ENCODE measurements at places on chromosomes 7 and 10.

DNA sequence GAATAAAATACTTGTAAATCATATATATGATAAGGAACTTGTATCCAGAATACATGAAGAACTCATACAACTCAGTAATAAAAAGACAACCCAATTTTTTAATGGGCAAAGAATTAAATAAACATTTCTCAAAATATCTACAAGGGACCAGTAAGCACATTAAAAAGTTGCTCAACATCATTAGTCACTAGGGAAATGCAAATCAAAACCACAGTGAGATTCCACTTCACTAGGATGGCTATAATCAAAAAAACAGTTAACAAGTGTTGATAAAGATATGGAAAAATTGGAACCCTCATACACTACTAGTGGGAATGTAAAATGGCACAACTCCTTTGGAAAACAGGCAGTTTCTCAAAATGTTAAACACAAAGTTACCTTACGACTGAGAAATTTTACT lies 40.3 kb upstream of the YAE1 start:
- DNase-seq: no peak

DNA sequence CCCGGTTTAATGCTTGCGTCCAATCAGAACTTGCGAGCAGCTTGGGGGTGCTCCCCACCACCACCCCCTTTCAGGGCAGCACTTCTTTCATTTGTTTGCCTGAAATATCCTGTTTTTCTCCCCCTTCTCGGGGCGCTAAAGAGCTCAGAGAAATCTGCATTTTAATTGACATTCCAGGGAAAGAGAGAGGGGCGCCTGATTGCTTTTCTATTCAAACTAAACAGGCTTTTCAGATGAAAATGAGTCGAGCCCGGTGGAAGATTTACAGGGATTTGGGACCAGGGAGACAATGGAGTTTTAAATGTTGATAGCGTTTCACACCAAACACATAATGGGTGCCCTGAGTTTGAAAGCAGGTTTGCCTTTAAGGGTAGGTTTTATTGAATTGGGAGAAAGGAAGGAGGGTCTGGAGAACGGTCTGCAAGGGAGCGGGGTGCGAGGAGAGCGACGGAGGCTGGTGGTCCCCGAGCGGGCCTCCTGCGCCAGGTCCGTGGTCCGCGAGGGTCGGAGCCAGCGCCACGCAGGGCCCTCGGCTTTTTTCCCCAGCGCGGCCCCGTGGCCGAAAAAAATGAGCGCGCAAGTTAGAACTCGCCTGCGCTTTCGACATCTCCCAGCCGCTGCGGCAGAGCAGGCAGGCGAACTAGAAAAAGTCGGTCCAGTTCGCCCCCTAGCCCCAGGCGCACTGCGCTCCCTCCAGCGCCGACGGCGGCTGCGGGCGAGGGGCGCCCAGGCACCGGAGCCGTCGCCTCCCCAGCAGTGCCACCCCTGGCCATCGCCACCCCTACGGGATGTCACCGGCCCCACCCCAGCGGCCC lies 1.3 kb downstream of the FGFR2 start:
- DNase-seq: no peak

GRCh38 chr10:33734393-33735155 lies 400.1 kb upstream of the NRP1 start:
- DNase-seq: no peak

- DNase-seq: no peak
These were observed 73.9 kb downstream of the TMEM130 start for GRCh38 chr7:98795741-98796493.

DNA sequence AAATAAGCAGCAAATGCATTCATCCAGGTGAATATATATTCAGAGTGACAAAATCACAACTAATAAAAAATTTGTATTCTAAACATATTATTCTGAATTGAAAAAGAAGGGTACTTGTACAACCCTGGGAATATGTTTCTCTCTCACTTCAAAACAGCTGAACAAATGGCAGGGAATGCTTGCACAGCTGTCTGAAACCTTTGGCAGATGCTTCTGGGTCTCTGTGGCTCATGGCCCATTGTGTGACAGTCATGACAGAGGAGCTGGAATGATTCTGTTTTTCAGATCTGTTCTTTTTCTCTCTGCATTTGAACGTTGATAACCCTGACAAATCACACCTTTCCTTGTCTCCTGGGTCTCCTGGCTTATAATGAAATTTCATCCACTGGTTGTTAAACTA lies 275.7 kb upstream of the FZD1 start:
- DNase-seq: peak; percentile 67

GRCh38 chr7:68511281-68511680 lies 1087.0 kb upstream of the AUTS2 start:
- DNase-seq: no peak

DNA sequence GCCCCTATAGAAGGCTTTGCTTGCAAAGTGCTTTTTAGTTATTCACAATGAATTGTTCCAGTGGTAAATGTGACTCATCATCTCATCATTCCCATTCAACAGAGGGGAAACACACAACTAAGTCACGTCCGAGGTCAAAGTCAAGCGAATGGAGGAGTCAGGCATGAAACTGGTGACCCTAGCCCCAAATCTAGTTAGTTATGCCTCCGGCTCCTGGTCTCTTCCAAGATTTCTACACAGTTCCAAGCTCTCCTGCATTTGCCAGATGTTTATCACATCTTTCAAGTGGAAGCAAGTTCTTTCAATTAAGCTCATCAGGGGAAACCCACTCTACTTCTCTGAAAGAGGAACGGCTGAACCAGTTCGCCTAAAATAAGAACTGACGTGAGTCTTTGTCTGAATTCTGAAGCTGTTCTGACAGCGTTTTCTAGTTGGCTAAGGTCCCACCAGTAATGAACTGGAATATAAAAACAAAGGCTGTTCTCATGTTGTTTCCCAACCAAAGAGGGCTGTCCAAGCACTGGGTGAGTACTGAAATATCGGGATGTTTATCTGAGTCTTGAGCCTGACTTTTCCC lies 140.9 kb upstream of the NRBF2 start:
- no peak for DNase-seq

DNA sequence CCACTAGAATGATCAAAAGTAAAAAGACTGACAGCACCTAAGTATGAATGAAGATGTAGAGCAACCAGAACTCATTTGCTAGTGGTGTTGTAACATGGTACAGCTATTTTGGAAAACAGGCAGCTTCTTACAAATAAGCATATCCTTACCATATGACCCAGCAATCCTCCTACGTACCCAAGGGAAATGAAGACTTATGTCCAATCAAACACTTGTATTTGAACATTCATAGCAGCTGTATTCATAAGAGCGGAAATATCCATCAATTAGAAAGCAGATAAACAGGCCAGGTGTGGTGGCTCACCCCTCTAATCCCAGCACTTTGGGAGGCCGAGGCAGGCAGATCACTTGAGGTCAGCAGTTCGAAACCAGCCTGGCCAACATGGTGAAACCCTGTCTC lies 53.0 kb downstream of the KLRG2 start:
- DNase-seq: no peak

DNA sequence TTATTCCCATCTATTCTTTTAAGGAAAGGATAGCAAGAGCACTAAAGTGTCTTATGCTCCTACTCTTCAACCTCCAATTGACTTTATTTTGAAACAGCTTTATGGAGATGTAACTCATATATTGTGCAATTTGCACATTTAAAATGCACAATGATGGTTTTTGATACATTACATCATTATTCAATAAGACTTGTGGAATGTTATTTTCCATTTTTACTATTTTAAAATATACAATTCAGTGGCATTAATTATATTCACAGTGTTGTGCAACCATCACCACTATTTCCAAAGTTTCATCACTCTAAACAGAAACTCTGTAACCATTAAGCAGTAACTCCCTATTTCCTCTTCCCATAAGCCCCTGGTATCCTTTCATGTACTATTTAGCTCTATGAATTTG lies 489.8 kb downstream of the NEBL start:
- no peak for DNase-seq

DNA sequence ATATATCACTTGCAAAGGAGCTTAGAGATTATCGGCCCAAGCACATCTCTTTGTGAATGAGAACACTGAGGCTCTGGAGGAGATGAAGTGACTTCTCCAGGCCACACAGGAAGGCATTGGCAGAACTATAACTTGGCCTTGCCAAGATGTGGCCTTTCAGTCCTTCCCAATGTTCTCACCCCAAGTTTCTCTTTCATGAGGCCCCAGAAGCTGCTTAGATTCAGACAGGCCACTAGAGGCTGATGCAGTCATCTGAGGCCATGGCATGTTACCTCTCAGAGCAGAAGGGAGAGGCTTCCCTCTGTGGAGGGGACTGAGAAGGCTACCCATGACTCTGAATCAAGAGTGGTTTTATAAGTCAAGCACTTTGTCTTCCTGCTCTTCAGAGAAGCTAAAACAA lies 1003.7 kb downstream of the LRMDA start:
- DNase-seq: no peak

- no peak for DNase-seq
These were observed 33.0 kb downstream of the PDLIM1 start for GRCh38 chr10:95257849-95258248.

DNA sequence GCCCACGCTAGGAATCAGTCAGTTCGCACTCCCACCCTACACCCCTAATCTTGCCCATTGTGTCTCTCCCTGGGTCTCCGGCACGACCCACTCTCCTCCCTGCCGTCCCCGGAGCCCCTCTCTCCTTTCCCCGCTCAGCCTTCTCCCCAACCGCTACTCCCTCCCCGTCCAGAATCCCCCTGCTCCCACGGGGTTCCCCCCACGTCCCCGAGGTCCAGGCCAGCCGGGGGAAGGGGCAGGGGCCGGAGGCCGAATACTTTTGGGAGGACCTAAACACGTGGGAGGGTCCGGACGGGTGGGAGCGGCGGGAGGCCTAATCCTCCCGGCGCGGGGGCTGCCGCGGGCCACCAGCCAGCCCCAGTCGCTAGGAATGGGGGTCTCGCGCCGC lies 560 bp downstream of the RARRES2 start:
- DNase-seq: no peak

GRCh38 chr10:13613519-13613918 lies 26.8 kb downstream of the PRPF18 start:
- no peak for DNase-seq

GRCh38 chr10:47378606-47379444 lies 5.3 kb downstream of the ZNF488 start:
- no peak for DNase-seq

DNA sequence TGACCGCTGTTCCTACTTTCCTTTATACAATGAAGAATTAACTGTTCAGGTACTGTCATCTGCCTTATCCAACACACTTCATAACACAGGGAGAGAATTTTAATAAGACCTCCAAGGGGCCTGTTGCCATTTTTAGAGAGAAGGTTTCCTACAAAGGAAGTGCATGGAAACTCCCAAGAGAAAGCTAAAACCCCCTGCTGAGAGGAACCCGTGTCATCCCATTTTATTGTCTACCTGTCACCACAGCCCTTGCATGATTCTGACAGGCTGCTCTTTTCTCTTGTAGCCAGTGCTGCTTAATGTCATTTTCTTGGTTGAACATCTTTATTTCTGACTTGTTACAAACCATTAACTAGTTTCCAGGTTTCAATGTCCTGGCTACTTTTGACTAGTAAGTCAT lies 98.4 kb downstream of the SNX10 start:
- DNase-seq: no peak

- no peak for DNase-seq
These were observed 19.5 kb downstream of the ATP6V1F start for GRCh38 chr7:128882134-128882533.

- DNase-seq: no peak
These were observed 765.1 kb downstream of the MAGI2 start for GRCh38 chr7:78688376-78688775.

DNA sequence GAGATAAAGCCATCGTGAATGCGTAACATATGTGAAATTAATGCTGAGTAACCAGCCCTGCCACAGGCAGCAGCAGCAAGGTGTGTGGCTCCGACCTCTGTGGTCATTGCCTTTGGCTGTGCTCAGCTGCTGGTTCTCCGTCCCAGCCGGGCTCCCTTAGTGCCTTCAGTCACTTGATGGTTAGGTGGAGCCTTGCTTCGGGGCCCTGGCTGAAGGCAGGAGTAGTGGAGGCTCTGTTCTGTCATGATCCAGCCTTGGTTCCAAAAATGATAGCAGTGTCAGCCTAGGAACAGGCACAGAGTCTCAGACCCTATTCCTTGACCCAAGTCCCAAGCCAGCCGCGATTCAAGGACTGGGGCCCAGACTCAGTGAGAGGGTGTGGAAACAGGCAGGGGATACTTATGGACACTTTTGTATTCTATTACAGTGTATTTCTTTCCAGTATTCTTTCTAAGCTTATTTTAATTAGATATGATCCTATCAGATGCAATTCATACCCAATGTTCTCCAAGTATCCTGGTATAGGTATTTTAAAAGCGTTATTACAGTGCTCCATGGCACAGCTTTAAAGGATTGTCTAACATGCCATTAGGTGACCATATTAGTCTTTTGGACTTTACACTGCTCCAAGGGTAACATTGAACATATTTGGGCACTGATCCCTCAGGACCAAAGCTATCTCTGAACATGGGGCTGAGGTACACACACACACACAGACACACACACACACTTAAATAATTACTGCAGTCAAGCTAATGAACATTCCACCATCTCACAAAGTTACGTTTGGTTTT lies 9.0 kb downstream of the SCART1 start:
- DNase-seq: no peak

GRCh38 chr10:9419757-9420156 lies 1365.3 kb downstream of the GATA3 start:
- no peak for DNase-seq

DNA sequence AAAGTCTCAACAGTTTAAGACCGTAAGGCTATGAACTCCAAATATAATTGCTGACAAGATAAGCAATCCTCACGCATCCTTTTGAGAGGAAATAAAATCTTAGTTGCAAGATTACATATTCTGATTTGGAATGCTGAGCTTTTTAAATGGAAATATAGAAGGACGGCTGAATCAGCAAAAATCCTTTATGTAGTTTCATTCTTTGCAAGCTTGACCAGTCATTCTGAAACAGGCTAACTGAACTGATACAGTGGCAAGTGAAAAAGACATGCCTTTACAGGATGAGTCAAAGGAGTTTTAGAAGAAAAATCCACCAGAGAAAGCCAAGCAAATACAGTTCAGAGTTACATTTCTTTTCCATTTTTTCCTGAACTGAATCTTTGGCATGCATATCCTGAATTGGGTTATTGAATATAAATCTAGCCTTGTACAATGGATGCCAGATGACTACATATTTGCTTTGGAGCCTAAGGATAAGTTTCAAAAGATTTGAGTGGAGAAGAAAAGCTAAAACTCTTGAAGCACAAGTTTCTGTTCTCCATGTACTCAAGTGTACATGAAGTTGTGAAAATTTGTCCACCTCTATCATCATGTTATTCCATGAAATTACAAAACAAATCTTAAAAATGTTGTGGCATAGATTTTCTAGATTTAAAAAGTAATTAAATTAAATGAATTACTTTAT lies 4.4 kb downstream of the VIM start:
- DNase-seq: no peak

DNA sequence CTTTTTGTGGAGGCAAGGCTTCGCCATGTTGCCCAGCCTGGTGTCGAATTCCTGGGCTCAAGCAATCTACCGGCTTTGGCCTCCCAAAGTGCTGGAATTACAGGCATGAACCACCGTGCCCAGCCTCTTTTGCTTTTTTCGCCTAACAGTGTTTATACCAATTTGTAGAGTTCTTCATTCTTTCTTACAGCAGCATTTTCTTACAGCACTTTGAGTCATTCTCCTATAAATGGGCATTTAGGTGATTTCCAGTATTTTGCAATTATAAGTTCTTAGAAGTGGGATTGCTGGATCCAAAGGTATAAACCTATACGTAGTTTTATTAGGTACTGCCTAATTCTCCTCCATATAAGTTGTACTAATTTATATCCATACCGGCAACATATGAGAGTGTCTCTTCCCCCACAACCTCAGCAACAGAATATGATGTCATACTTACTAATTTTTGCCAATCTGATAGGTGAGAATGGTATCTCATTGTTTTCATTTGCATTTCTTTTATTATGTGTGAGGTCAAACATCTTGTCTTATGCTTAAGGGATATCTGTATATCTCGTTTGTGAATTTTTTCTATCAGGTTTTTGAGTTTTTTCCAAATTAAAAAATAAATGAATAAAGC lies 39.1 kb downstream of the SUFU start:
- DNase-seq: no peak
